ENCODE measurements at places on chromosomes 16 and 17.

DNA sequence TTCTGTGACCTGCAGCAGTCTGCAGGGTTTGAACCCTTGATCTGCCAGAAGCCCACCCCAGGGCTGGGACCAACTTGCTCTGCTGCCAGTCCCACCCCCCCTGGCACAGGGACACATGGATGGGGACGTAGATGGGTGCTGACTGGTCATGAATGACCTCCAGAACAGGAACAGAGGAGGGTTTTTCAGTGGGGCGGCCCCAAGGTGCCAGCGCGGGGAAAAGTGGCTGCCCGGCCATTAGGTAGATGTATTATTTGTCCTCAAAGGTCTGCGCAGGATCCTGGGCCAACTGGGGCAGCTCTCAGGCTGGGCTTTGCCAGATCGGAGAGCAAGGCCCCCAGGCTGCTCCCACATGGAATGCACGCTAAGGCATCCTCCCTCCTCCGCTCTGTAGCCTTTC is 265.2 kb upstream of the TNRC6C start:
- no peak for DNase-seq

DNA sequence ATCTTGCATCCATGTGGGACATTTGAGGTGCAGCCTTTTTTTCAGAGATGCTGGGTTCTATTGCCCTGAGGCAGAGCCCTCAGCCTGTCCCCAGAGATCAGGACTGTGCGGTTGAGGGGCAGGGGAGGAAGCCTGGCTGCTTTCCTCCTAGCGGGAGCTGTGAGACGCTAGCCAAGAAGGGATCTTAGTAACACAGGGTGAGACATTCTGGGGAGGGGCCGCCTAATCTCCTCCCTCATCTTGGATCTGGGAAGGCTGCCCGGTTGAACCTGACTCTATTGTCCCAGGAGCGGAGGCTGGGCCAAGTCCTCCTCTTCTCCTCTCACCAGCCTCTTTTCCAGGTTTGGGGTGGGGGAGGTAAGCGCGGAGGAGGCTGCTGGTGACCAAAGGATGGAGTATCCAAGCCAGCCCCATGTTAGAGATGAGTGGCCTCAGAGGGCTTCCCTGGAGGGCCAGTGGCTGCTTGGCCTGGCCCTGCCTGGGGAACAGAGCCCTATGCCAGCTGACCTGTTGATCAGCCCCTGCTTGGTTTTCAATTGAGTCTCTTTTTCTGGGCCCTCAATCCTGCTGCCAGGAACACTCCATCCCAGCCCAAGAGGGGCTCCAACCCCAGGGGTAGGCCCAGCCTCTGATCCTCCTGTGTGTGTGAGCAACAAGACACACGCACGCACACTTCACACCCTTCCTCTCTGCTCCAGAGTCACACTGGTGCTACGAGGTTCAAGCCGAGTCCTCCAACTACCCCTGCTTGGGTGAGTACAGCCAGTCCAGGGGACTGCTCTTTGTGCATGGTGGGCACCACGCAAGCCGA is 5.0 kb downstream of the CA4 start:
- DNase-seq: no peak

DNA sequence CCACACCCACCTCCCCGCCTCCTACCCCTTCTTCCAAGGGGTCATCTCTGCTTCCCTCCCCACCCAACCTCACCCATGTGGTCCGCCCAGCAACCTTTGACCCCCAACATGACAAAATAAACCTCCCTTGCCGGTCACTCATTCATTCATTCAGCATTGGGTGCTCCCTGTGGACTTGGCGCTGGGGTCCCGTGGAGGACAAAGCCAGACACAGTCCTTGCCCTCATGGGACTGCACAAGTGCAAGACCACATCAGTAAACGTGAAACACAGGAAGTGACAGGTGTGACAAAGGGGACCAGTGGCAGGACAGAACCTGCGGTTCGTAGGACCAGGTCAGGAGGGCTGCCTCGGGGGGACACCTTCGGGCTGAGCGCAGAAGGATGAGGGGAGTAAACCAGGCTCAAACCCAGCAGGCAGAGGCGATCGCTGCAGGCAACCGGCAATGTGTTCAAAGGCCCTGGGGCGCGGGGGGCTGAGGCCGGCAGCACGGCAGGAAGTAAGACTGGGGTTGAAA is 185.4 kb downstream of the SEC14L1 start:
- no peak for DNase-seq

DNA sequence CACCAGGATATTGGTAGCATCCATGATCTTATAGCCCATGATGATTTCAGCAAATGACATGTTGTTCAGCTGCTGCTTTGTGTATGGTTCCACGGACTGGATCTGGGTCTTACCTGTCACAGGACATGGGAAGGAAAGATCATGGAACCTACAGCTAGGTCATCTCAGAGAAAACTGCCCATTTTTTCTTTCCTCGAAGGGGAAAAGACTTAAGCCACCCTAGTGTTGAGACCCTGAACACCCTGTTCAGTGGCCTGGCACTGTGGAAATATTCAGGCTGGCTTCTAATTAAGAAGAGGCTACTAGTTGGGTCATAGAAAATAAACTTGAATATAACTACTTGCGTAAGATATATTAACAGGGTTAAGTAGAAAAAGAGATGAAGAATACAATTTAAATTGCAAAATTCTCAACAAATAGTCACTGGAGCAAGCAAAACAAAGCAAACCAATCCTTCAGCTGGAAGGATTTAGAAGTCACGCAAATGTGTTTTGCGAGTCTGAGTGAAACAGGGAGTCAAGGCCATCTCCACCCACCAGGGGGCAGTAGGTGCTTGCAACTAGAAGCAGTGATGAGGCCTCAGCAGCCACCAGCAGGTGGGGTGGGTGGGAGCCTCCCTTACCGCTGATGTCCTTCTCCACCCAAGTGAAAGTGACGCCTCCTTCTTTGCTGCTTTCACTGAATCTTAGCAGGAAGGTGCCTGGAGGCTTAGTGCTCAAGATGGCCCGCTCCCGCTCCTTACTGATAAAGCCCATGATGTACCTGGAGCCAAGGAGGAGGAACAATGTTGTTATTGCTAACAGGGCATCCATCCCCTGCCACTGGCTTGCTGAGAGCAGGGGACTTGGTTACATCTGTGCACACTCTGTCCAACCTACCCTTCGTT is 34.3 kb downstream of the STAT5A start:
- DNase-seq: peak; percentile 65

- no peak for DNase-seq
Observed at GRCh38 chr16:6081320-6081976, 983.9 kb upstream of the EEF2KMT start.

- DNase-seq: no peak
Observed at GRCh38 chr17:37744961-37745800, at the start of gene HNF1B. TSS of gene HNF1B (minus strand) at chr17:37745059. CDS start at chr17:37744884, 175 bp downstream.

DNA sequence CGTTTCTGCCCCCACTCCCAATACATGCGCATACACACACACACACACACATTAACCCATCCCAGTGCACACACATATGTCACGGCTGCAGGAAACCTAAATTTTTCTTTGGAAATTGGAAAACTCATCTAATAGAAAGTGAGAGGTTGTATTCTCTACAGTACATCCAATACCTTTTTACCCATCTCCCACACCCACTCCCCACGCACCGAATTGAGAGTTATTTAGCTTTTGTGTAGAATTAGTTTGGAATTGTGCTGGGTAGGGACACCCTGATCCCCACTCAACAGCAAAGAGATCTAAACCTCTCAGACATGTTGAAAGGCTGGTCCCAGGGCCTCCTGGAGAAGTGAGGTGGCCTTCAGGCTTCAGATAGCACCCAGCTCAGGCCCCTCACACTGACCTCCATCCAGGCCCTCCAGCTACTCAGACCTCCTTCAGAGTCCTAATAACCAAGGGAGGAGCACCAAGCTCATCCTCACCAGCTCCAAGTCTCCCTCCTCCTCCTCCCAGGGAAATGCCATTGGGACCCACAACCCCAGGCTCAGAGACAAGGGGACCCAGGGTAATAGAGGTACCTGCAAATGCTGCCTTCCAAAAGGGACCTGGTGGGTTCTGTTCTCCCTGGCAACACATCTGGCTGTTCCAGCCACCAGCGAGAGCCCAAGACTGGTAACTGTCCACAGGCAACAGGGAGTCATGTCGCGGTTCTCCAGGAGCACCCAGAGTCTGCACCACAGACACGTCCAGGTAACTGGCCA is 955 bp downstream of the HOXB13 start:
- DNase-seq: no peak

DNA sequence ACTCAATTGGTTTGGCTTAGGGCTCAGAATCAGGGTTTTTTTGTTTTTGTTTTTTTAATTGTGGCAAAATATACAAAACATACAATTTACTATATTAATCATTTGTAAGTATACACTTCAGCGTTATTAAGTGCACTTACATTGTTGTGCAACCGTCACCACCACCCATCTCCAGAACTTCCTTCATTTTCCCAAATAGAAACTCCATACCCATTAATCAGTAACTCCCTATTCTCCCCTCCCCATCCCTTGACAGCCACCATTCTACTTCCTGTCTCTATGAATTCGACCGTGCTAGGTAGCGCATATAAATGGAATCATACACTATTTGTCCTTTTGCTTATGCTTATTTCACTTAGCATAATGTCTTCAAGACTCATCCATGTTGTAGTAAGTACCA is 45.2 kb upstream of the DHX40 start:
- DNase-seq: no peak

DNA sequence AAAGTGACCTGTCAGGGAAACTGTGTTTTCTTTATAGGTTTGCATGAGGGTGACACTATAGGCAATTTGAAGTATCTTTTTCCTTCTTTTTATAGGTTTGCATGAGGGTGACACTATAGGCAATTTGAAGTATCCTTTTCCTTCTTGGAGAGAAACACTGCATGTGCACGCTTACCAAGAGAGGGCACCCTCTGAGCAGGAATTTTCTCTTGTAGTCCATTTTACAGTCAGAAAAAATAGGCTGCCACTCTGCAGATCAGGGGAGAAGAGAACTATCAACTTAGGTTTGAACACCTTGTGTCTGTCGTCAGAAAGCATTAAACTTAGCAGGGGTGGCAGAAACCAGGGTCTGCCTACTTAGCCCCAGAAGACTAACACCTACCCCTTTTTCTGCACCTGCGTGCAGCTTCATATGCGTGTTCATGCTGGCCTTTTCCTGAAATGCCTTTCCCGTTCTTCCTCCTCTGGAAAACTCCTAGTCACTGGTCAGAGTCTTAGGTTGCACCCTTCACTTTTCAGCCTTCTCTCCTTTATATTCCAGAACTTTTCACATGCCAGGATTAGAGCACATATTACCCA is 16.4 kb upstream of the SMIM36 start:
- DNase-seq: no peak

DNA sequence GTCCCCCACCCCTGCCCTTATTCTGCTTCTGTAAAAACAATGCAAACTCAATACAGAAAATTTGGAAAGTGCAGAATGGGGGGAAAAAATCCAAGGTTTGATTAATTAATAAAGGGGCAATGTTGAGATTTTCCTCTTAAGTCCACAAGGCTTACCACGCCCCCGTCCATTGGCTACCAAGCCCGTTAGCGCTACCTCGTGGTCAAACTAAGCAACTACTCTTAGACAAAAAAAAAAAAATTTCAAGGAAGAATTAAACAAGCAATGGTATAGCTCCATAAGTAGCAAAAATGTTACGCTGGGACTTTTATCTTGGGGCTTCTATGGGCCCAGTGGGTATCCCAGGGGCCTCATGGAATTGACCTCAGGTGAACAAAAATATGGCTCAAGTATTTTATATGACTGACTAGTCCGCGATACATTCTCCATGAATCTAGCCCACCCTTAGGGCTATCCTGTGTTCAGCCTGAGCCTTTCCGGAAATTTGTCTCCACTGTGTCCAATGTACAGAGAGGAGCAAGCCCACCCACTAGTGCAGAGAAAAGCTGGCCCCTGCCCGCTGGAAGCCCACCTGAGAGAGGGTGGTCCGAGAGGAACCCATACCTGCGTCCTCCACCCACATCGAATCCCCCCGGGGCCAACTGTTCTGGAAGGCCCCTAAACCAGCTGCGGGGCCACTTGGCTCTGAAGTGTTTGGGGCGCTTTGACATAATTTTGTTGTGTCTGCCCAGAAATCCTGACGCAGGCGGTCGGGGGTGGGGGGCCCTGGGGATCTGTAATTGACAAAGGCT is 19.1 kb upstream of the TEX2 start:
- DNase-seq: peak; percentile 10
